ENCODE measurements at places on chromosomes 2 and 18.

GRCh38 chr2:203579730-203580129 is 44.6 kb upstream of the RAPH1 start:
- no peak for DNase-seq

GRCh38 chr2:158934170-158934569 is 34.3 kb upstream of the TANC1 start:
- no peak for DNase-seq

DNA sequence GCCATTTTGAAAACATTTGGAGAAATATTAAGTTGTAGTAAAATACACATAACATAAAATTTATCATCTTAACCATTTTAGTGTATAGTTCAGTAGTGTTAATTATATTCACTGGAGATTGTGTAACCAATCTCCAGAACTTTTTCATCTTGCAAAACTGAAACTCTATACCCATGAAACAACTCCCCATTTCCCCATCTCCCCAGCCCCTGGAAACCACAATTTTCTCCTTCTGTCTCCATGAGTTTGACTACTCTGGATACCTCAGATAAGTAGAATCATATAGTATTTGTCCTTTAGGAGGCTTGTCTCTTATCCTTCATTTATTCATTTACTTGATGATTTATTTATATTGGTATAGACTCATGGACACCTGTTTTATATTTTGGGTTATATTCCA is 392.9 kb downstream of the SETBP1 start:
- no peak for DNase-seq

DNA sequence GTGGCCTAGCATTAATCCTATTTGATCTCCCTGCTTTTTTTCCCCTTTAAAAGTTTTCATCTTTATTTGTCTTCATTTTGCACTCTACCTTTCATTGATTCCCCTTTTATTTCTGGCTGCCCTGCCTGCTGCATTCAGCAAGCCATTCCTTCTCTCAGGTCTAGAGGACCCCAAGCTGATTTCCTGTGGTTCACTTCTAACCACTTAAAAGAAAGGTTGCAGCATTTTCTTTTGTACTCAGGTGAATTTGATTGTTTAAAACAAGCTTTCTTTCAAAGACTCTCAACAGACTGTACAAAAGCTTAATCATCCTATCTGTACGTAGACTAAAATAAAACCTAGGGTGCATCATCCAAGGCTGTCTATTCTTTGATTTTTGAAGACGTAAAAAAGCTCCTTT is 160.3 kb downstream of the CSRNP3 start:
- DNase-seq, result no peak

- no peak for DNase-seq
Measured at GRCh38 chr2:100934504-100935371, 67.4 kb upstream of the RPL31 start.

GRCh38 chr2:11329776-11330175 is 14.7 kb downstream of the ROCK2 start:
- DNase-seq, result no peak

DNA sequence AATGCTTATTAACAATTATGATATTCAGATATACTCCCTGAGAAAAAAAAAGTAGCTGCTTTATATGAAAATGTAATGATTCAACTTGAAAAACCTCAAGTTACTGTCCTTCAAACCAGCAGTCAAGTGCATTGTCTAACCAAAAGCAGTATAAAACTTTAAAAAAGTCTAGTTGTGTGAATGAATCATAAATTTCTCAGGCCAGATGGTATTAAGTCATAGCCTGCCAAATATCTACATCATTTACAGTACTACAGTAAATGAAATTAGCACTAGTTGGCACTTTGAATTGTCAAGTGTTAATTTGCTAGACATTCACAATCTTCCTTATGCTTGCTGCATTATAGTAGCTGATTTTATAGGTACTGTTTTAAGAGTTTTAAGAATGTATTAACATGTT is 85.9 kb downstream of the CBLN2 start:
- no peak for DNase-seq

DNA sequence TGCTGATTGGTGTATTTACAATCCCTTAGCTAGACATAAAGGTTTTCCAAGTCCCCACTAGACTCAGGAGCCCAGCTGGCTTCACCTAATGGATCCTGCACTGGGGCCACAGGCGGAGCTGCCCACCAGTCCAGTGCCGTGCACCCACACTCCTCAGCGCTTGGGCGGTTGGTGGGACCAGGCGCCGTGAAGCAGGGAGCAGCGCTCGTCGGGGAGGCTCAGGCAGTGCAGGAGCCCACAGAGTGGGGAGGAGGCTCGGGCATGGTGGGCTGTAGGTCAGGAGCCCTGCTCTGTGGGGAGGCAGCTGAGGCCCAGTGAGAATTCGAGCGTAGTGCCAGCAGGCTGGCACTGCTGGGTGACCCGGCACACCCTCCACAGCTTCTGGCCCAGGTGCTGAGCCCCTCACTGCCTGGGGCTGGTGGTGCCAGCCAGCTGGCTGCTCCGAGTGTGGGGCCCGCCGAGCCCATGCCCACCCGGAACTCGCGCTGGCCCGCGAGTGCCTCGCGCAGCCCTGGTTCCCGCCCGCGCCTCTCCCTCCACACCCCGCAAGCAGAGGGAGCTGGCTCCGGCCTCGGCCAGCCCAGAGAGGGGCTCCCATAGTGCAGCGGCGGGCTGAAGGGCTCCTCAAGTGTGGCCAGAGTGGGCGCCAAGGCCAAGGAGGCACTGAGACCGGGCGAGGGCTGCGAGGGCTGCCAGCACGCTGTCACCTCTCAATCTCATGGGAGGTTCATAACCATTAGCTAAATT is 475.6 kb upstream of the DCC start:
- DNase-seq, result no peak

- no peak for DNase-seq
Measured at GRCh38 chr2:101113441-101114267, 37.5 kb downstream of the TBC1D8 start.

- DNase-seq, result no peak
Measured at GRCh38 chr2:60490848-60491247, 62.6 kb downstream of the BCL11A start.

DNA sequence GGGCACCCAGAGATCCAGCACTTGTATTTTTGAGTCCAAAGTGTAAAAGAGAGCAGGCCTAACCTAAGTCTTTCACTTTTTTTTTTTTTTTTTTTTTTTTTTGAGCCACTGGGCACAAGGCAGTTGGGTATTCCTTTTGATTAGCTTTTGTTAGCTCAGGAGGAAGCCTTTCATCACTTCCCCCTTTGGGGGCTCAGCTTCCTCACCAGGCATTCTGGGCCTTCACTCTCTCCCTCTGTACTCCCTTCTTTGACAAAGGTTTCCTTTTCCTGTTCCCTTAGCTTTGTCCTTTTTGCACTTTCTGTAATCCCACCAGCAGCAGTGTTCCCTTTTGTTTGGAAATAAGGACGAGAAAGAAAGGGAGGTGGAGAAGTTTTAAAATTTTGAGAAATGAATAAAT is 88.2 kb downstream of the PKP4 start:
- no peak for DNase-seq

- no peak for DNase-seq
Measured at GRCh38 chr2:235195921-235196320, 244.1 kb downstream of the SH3BP4 start.

DNA sequence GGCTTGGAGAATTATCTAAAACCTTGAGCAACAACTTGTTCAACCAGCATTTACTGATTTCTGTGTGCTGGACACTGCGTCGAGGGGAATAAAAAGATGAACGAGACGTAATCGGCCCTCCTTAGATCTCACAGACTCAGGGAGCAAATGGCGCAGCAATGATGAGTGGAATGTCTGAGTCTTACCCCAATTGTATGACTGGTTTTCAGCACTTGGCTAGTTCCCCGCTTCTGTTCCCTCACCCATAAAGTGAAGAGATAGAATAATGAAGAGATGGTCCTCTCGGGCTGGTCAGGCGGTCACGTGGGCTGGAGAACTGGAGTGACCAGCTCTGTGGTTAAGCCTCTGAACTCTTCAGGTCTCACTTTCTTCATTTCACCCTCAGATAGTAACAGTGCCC is 17.3 kb upstream of the GATA6 start:
- DNase-seq, result no peak

- no peak for DNase-seq
Measured at GRCh38 chr2:25697559-25698341, 24.4 kb upstream of the DTNB start.

DNA sequence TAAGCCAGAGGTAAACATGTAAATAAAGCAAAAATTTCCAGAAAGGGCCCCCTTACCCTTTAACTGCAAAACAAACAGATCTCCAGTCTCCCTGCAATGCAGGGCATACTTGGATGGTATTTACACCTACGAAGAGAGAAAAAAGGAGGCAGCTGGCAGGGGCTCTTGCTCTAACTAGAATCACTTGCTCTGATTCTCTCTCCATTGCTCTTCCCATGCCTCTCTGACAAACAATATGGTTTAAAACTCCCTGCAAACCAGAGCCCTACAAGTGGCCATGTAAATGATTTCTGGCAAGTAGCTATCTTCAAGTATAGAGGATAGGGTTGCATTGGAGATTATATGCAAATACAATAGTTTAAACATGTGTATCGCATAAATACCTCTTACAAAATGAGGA is 35.9 kb downstream of the SF3B1 start:
- no peak for DNase-seq

- peak; percentile 4 for DNase-seq
Measured at GRCh38 chr2:72325592-72326422, 178.1 kb upstream of the CYP26B1 start.

DNA sequence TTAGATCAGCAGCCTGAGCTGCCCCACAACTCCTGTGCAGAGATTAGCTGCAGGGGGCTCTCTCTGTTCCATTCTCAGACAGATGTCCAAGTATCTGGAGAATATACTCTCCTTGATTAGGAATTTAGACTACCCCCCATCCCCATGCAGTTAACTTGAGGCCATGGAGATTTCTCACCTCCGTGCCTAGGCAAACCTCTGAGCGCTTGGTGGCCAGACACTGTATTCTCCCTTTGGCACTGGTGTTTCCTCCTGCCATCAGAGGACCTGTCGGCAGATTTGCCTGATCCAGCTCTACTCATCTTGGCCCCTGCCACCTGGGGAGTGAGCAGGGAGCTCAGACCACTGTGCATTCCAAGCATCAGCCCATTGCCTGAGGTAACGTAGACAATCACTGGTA is 48.3 kb downstream of the ZNF804A start:
- no peak for DNase-seq

DNA sequence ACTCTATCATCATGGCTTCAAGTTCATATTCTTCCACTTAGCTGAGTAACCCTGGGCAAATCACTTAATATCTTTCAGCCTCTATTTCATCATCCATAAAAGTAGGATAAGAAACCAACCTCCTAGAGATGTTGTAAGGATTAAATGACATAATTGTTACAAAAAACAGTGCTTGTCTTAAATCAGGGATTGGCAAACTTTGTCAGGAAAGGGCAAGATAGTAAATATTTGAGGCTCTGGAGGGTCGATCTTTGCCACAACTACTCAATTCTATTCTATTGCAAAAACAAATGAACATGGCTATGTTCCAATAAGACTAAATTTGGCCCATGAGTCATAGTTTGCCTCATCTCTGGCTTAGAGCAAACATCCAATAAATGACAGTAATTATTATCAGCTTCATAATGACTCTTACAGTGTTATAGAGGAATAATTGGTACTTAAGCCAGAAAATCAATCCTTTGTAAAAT is 184.7 kb downstream of the SATB2 start:
- DNase-seq, result no peak

DNA sequence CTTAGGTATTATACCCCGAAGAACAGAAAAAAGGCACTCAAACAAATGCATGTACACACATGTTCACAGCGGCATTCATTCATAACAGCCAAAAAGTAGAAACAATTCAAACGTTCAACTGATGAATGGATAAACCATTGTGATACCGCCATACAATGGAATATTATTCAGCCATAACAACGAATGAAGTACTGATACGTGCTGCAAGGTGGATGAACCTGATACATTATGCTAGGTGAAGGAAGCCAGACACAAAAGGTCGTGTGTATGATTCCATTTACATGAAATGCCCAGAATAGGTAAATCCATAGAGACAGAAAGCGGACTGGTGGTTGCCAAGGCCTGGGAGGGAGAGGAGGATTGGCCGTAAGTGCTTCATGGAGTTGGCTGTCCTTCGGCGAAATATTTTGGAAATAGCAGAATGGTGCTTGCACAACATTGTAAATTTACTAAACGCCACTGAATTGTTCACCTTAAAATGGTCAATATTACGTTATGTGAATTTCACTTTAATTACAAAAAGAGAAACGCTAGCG is 750 bp upstream of the RMP24 start:
- no peak for DNase-seq

- DNase-seq, result no peak
Measured at GRCh38 chr18:40017021-40017420, 1938.0 kb upstream of the PIK3C3 start.

All from stimulated activated CD8-positive, alpha-beta memory T cell treated with anti-CD3 and anti-CD28 coated beads, Interleukin-2, amount 100 ng/mL, for 48 hours (primary cell).